ENCODE measurements at places on chromosomes 2 and 18. TPM values are rescaled to one million over a fixed set of nuclear protein-coding genes. Genes with fewer than 3 reads are reported as not detected.

DNA sequence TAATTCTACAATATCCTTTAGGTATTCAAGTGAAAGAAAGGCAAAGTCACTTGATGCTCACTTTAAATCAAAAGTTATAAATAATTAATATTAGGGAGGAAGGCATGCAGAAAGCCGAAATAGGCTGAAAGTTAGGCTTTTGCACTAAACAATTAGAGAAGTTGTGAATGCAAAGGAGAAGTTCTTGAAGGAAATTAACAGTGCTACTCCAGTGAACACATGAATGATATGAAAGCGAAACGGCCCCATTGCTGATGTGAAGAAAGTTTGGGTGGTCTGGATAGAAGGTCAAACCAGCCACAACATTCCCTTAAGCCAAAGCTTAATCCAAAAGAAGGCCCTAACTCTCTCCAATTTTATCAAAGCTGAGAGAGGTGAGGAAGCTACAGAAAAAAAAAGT, 103.1 kb upstream of the CXCR4 start:
- DNase-seq: no peak
- peaks cover 12% of the 10 kb centered on the region for H3K4me1 ChIP-seq
- no peak overlapping the region for H3K4me3 ChIP-seq
- no peaks in the 10 kb centered on the region for H3K36me3 ChIP-seq

- H3K4me1 ChIP-seq: no peaks in the 10 kb centered on the region
- no peaks in the 10 kb centered on the region for H3K27me3 ChIP-seq
- H3K4me3 ChIP-seq: no peak overlapping the region
- no peak for DNase-seq
These were observed 91.3 kb downstream of the ZNF804A start for GRCh38 chr2:184689638-184690037.

- no peaks in the 10 kb centered on the region for H3K36me3 ChIP-seq
- H3K4me3 ChIP-seq: no peak overlapping the region
- peaks cover 9% of the 10 kb centered on the region for H3K4me1 ChIP-seq
- H3K27ac ChIP-seq: no peak overlapping the region
- H3K27me3 ChIP-seq: no peaks in the 10 kb centered on the region
These were observed 105.8 kb downstream of the PLB1 start for GRCh38 chr2:28601616-28602015.

GRCh38 chr2:128299628-128300027, 19.0 kb downstream of the HS6ST1 start:
- H3K27me3 ChIP-seq: no peaks in the 10 kb centered on the region
- DNase-seq: no peak
- H3K4me1 ChIP-seq: peaks cover 15% of the 10 kb centered on the region
- no peak overlapping the region for H3K4me3 ChIP-seq

- H3K27me3 ChIP-seq: no peaks in the 10 kb centered on the region
- peaks cover 5% of the 10 kb centered on the region for H3K4me1 ChIP-seq
- peaks cover 42% of the 10 kb centered on the region for H3K36me3 ChIP-seq
- no peak overlapping the region for H3K27ac ChIP-seq
- DNase-seq: no peak
- H3K4me3 ChIP-seq: no peak overlapping the region
These were observed 26.5 kb downstream of the SLC1A4 start for GRCh38 chr2:65015731-65016130.

The DNPEP gene
- 122 TPM for total RNA-seq

GRCh38 chr2:119583291-119583690, 39.0 kb downstream of the CFAP221 start:
- no peak for DNase-seq
- no peaks in the 10 kb centered on the region for H3K36me3 ChIP-seq
- H3K4me1 ChIP-seq: no peaks in the 10 kb centered on the region
- no peak overlapping the region for H3K4me3 ChIP-seq
- H3K27ac ChIP-seq: no peak overlapping the region

DNA sequence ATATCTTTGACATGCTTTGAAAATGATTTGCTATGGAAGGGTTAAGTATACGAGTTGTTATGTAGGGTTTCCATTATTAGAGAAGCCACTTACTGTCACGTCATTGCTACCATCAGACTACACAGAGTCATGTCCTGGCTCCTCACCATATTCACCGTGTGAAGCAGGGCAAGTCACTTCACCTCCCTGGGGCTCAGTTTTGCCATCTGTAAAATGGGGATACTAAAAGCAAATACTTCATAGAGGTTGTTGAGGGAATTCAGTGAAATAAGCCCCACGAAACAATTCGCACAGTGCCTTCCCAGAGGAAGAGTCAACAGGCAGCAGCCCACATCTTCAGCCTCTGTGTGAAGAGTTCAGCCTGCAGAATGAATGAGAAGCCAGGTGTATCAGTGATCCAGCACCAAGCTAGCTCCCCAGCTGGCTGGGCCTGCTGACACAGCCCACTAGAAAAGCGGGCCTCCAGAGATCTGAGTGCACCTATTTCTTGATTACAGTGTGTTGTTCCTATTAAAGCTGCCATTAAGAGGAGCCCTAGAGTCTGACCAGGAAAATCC, 3.4 kb downstream of the DIPK1C start:
- no peak for DNase-seq
- H3K27me3 ChIP-seq: peaks cover 45% of the 10 kb centered on the region
- peaks cover 8% of the 10 kb centered on the region for H3K4me1 ChIP-seq
- no peak overlapping the region for H3K4me3 ChIP-seq
- H3K27ac ChIP-seq: no peak overlapping the region

- no peaks in the 10 kb centered on the region for H3K27me3 ChIP-seq
- H3K36me3 ChIP-seq: no peaks in the 10 kb centered on the region
- H3K4me3 ChIP-seq: no peak overlapping the region
- no peak overlapping the region for H3K27ac ChIP-seq
- no peak for DNase-seq
- H3K4me1 ChIP-seq: no peaks in the 10 kb centered on the region
These were observed 88.4 kb upstream of the RGPD4 start for GRCh38 chr2:107738266-107738665.

- H3K4me3 ChIP-seq: no peak overlapping the region
- no peak overlapping the region for H3K27ac ChIP-seq
- DNase-seq: no peak
- no peaks in the 10 kb centered on the region for H3K4me1 ChIP-seq
These were observed 9.2 kb downstream of the CNTNAP5 start for GRCh38 chr2:124034265-124034664.

- no peak for DNase-seq
- H3K27ac ChIP-seq: no peak overlapping the region
- peaks cover 21% of the 10 kb centered on the region for H3K27me3 ChIP-seq
These were observed 148.1 kb downstream of the AGAP1 start for GRCh38 chr2:235641956-235642355.

DNA sequence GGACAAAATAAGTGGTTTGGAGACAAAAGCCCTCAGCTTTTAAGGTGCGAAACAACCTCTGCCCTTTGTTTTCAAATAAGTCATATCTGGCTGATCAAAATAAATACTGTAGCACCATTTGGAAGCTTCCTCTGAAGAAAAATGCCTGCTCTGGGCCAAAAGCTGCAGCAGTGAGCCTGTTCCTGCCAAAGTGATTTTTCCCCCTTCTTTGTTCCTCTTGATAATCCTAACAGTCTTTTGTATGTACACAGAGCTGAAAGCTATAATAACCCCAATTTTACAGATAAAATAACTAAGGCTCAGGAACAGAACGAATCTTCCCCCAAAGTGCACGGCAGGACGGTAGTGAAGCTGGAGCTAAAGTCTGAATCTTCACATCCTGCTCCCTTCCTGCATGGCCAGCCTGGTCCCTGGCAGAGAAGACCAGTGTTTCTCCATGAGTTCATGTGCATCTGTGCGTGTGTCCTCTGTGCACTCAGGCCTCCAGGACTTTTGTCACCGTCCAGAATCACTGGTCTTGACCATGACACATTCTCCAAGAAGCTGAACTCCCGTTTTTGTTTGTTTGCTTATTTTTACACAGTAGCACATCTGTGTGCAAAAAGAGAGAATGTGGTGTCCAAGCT, 2114.1 kb upstream of the PIK3C3 start:
- no peak overlapping the region for H3K4me3 ChIP-seq
- H3K27ac ChIP-seq: no peak overlapping the region
- no peaks in the 10 kb centered on the region for H3K36me3 ChIP-seq

DNA sequence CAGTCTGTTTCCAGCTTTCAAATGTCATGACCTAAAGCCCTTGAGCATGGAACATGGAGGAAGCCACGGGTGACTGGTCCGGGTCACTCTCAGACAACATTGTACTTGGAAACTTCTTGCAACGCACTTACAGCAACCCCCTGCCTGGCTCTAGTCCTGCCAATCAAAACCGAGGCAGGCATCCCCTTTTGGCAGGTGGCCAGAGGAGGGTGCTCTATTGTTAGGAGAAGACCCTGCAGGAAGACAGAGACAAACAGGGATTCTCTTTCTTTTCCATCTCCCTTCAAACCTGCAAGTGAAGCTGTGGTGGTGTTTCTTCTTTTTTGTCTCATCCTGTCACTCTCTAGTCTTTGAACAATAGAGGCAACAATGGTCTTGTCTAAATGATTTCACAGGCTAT, 667.2 kb downstream of the ZEB2 start:
- H3K36me3 ChIP-seq: no peaks in the 10 kb centered on the region
- no peak overlapping the region for H3K4me3 ChIP-seq
- H3K27ac ChIP-seq: no peak overlapping the region
- no peaks in the 10 kb centered on the region for H3K4me1 ChIP-seq

The KIAA2012 gene
- not detected for total RNA-seq

GRCh38 chr2:36800381-36800780, 103.9 kb downstream of the VIT start:
- H3K36me3 ChIP-seq: no peaks in the 10 kb centered on the region
- H3K4me3 ChIP-seq: no peak overlapping the region
- no peaks in the 10 kb centered on the region for H3K27me3 ChIP-seq
- no peak overlapping the region for H3K27ac ChIP-seq
- no peaks in the 10 kb centered on the region for H3K4me1 ChIP-seq

DNA sequence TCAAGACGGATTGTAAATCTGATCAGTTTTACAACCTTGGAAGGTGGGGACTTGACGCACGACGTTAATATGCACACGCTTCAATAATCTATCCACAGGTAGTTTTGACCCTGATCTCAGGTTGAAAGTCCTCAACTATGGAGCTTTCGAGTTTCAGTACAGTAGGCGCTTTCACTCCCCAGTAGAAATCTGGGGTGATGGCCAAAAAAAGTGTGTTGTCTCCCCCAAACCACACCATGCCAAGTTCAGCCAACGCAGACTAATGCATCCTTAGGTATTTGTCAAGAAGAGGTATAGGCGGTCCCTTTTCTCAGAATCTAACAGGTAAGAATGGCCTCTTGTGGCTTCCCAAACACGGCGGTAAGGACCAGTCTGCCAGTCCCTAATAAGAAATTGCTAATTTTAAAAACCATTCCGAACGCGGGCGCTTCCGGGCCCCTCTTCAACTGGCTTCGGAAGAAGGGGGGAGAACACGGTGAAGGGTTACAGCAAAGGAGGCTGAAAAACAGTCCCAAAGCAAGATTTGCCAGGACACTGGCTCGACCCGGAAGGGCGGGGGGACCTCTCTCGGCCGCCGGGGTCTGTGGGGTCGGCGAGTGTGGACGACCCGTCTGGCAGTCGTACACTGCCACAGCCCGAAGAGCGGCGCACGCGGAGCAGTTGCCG, 659 bp downstream of the FAM210A start:
- H3K36me3 ChIP-seq: peaks cover 44% of the 10 kb centered on the region
- H3K4me1 ChIP-seq: peaks cover 47% of the 10 kb centered on the region

DNA sequence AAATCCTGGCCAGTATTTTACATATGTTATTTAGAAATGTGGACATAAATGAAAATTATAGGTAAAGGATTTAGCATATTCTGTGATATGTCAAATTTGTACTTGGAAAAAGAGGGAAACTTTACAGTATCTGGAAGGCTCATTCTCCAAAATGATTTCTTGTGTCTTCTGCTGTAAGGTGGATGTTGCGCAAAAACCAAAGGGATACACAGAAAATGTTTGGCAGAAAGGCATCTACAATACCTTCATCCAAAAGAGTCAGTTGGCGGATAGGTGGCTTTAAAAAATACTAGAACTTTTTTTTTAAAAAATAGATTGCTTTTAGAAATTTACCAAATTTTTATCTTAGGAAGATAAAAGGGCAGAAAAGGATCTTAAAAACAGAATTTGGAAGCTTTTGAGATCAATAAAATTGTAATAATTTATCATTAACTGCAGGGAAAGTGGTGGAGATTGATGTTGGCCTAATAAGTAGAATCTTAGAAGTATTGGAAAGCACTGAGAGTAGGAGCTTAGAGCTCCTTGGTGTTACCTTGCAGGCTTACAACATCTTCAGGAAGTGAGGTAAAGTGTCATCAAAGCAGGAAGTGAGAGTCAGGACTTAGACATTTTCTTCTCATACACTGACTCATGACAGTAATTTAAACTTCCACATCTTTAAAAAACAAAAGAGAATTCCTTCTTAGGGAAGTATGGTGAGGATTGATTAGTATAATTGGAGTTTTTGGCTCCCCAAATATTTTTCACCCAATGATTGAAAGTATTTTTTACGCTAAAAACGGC, 2.1 kb downstream of the NABP1 start:
- H3K4me3 ChIP-seq: peak overlapping the region; percentile 91
- H3K4me1 ChIP-seq: peaks cover 53% of the 10 kb centered on the region
- DNase-seq: no peak
- peak overlapping the region; percentile 99 for H3K27ac ChIP-seq
- peaks cover 41% of the 10 kb centered on the region for H3K36me3 ChIP-seq
- H3K27me3 ChIP-seq: no peaks in the 10 kb centered on the region

GRCh38 chr2:205670292-205670691, 12.0 kb upstream of the NRP2 start:
- H3K36me3 ChIP-seq: no peaks in the 10 kb centered on the region
- peaks cover 3% of the 10 kb centered on the region for H3K27me3 ChIP-seq
- no peak for DNase-seq
- H3K4me3 ChIP-seq: no peak overlapping the region
- no peaks in the 10 kb centered on the region for H3K4me1 ChIP-seq
- H3K27ac ChIP-seq: no peak overlapping the region

- H3K4me1 ChIP-seq: peaks cover 6% of the 10 kb centered on the region
- no peak for DNase-seq
- H3K4me3 ChIP-seq: no peak overlapping the region
- H3K27ac ChIP-seq: no peak overlapping the region
- H3K27me3 ChIP-seq: peaks cover 18% of the 10 kb centered on the region
- no peaks in the 10 kb centered on the region for H3K36me3 ChIP-seq
These were observed 42.7 kb upstream of the ZDBF2 start for GRCh38 chr2:206231669-206232286.

The MERTK gene
- 0.33 TPM for total RNA-seq

DNA sequence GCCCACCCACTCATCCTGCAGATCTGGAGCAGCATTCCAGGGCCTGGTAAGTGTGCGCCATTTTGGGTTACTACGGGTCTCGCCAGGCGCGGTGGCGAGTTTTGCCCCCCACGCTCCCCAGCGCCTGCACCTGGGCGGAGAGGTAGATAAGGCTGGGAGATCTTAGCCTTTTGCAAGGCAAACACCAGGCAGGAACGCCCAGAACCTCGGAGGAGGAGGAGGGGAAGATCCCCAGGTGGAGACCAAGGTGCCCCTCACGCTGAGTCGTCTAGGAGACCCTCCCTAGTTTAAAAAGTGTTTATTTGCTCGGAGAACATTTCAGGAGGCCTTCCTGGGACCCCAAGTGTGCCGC, 365 bp upstream of the RAMP1 start:
- H3K36me3 ChIP-seq: no peaks in the 10 kb centered on the region
- no peak for DNase-seq
- no peak overlapping the region for H3K27ac ChIP-seq
- H3K4me1 ChIP-seq: peaks cover 7% of the 10 kb centered on the region
